Heart right ventricle (tissue), 16 donors: ENCODE measurements at places on chromosomes 1 and 21. TPM values are rescaled to one million over a fixed set of nuclear protein-coding genes. Genes with fewer than 3 reads are reported as not detected.

Gene DCDC2B
- not detected for total RNA-seq

- H3K27ac ChIP-seq: no peak overlapping the region
- H3K4me1 ChIP-seq: no peaks in the 10 kb centered on the region
- no peaks in the 10 kb centered on the region for H3K36me3 ChIP-seq
- H3K27me3 ChIP-seq: no peaks in the 10 kb centered on the region
- no peak overlapping the region for H3K4me3 ChIP-seq
Measured at GRCh38 chr1:104238991-104239390, 489.3 kb downstream of the AMY1C start.

- H3K4me3 ChIP-seq: no peak overlapping the region
- no peak for DNase-seq
- peaks cover 4% of the 10 kb centered on the region for H3K36me3 ChIP-seq
- H3K4me1 ChIP-seq: peaks cover 18% of the 10 kb centered on the region
Measured at GRCh38 chr1:6695868-6696267, 5.7 kb downstream of the DNAJC11 start.

Gene GPR161
- total RNA-seq: 2.5 TPM

Gene DCST1
- total RNA-seq: not detected

DNA sequence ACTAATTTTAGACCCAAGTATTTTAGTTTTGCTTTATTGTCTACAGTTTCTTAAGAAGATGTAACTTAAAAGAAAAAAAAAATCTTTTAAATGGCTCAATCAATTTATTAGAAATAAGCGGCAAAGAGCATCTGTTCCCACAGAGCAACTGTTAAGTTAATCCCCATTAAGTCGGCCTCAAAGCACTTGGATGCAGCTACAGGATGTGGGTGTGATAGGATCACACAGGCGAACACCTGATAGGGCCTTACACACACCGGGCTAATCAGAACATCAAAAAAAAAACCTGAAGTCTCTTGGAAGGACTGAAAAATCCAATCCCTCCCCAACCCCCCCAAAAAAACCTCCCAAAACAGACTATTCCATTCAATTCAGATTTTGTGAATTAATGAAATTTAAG lies 23.0 kb downstream of the APP start:
- no peak overlapping the region for H3K4me3 ChIP-seq
- DNase-seq: no peak
- H3K36me3 ChIP-seq: peaks cover 5% of the 10 kb centered on the region
- H3K27ac ChIP-seq: peak overlapping the region; percentile 45
- peaks cover 24% of the 10 kb centered on the region for H3K4me1 ChIP-seq

- no peaks in the 10 kb centered on the region for H3K36me3 ChIP-seq
- H3K4me3 ChIP-seq: no peak overlapping the region
- no peak for DNase-seq
- H3K4me1 ChIP-seq: no peaks in the 10 kb centered on the region
- H3K27me3 ChIP-seq: no peaks in the 10 kb centered on the region
Measured at GRCh38 chr1:157176591-157177121, 38.5 kb upstream of the ETV3 start.

Gene CRYBG2
- total RNA-seq: not detected

DNA sequence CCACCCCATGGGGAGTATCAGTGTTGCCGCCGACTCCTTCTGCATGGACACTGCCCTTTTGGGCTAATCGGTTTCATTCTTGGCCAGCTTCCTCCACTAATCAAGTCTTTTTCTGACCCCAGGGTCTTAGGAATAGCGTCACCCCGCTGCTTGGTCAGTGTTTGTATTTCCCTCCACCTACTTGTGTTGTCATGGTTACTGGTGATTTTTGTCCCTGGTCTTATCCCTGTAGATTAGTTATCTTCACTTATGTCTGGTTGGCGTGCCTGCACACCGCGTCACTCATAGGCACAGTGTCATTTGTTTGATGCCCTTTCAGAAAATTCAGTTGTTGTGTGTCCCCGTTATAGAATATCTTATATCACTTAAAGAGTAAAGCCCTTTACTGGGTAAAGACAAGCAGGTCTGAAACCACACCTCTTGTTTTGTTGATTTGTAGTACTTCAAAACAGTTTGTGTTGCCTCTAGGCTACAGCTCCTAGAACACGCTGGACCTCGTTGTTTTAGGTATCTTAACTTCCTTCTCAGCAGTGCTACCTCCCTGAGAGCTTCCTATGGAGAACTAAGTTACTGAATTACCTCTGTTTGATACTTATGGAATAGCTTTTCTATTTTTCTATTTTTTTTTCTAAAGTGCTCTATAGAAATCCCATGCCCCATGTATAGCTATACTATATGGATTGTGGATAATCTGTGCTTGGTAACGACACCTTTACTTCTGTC lies 868 bp downstream of the PPP1R12B start:
- H3K4me1 ChIP-seq: peaks cover 36% of the 10 kb centered on the region
- no peak for DNase-seq
- H3K4me3 ChIP-seq: peak overlapping the region; percentile 97
- no peaks in the 10 kb centered on the region for H3K36me3 ChIP-seq

DNA sequence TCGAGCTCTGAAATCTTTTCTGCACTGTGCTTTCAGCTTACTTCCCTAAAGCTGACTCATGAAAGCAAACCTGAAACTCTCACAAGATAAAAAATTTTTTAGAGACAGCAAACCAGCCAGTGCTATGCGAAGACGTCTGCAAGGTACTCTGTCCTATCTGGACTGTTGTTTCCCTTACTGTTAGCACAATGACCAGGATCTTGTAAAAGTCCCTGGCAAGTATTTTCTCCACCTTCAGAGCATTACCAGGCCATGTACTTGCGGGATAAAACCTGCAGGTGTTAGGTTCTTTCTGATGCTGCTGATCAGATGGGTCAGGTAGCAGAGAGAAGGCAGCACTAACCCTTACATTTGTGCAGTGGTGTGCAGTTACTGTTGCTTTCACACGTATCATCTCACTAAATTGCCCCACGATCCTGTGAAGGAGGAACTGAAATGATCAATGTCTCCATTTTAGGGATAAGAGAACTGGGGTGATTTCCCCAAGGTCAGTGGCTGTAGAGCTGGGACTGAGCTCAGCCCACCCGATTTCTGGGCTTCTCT lies 56.6 kb downstream of the PLXNA2 start:
- no peak for DNase-seq
- peaks cover 12% of the 10 kb centered on the region for H3K36me3 ChIP-seq
- H3K4me1 ChIP-seq: peaks cover 21% of the 10 kb centered on the region

DNA sequence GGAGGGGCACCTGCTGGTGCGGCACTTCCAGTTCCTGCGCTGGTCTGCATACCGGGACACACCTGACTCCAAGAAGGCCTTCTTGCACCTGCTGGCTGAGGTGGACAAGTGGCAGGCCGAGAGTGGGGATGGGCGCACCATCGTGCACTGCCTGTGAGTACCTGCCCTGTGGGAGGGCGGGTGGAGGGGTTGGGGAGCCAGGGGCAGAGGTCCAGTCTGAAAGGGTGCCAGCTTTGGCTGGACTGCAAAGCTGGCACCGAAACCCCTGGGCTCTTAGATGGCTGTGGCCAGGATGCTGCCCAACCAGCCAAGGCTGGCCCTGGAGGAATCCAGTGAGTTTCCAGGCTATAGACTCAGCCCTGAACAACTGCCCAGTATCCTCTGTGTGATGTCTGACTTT lies 87.3 kb downstream of the PTPRU start:
- no peaks in the 10 kb centered on the region for H3K36me3 ChIP-seq
- DNase-seq: no peak
- H3K27me3 ChIP-seq: no peaks in the 10 kb centered on the region
- no peak overlapping the region for H3K27ac ChIP-seq
- no peak overlapping the region for H3K4me3 ChIP-seq
- no peaks in the 10 kb centered on the region for H3K4me1 ChIP-seq

Gene PLA2G2C
- total RNA-seq: not detected

Gene CTPS1
- total RNA-seq: 6.3 TPM

- peak overlapping the region; percentile 69 for H3K27ac ChIP-seq
- peaks cover 39% of the 10 kb centered on the region for H3K4me1 ChIP-seq
- H3K36me3 ChIP-seq: no peaks in the 10 kb centered on the region
- no peaks in the 10 kb centered on the region for H3K27me3 ChIP-seq
- H3K4me3 ChIP-seq: no peak overlapping the region
- DNase-seq: no peak
Measured at GRCh38 chr1:205293350-205294074, 28.0 kb downstream of the NUAK2 start.
